ENCODE measurements at places on chromosomes 5 and 9.

DNA sequence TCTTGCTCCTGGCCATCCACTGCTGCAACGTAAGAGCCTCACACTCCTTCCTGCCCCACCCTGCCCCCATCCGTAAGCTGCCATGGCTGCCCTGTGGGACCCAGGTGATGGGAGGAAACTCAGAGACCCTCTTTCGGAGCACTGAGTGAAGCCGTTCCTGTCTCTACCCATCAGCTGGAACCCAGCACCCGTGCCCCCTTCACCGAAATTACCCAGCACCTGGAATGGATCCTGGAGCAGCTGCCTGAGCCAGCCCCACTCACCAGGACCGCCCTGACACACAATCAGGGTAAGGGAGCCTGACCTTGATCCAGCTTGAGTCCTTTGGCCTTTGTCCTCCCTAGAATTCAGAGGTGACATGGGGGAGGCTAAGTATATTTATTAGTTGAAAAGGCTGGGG is 3.2 kb downstream of the TESK1 start:
- DNase-seq, result no peak

- no peak for DNase-seq
These were observed 1.0 kb downstream of the CERT1 start for GRCh38 chr5:75510417-75510835.

- no peak for DNase-seq
These were observed 169.1 kb downstream of the DMRT2 start for GRCh38 chr9:1219284-1219683.

GRCh38 chr9:18675332-18675731 is 201.4 kb downstream of the ADAMTSL1 start:
- no peak for DNase-seq

- DNase-seq, result no peak
These were observed 14.9 kb upstream of the C5orf63 start for GRCh38 chr5:127088251-127088650.

DNA sequence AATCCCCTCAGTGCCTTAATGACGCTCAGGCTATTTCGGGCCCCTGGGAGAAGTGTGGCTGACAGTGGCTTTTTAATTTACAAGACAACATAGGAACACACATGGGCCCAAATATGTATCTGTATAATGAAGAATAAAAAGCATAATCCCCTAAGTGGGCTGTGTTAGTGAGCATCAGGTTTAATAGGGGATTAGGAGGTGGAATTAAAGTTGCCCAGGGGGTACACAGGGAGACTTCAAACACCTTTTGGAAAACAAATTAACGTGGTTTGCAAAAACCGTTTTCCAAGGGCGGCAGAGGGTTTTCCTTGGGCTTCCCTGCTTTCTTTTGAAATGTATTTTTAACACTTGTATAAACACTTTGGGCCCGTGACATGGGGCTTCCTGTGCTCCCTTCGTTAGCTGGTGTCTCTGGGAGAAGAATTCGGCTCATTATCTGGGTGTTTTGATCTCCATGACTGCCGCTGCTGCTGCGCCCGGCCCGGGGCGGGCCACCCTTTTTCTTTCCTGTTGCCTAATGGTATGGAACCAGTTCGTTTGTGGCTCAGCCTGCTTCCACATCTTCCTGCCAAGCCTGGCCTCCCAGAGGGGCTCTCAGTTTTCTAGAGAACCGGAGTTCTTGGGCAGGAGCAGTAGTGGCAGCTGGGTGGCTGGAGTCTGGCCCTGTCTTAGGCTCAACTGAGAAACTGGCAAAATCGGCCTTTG is 173.0 kb downstream of the MACROH2A1 start:
- DNase-seq, result no peak

DNA sequence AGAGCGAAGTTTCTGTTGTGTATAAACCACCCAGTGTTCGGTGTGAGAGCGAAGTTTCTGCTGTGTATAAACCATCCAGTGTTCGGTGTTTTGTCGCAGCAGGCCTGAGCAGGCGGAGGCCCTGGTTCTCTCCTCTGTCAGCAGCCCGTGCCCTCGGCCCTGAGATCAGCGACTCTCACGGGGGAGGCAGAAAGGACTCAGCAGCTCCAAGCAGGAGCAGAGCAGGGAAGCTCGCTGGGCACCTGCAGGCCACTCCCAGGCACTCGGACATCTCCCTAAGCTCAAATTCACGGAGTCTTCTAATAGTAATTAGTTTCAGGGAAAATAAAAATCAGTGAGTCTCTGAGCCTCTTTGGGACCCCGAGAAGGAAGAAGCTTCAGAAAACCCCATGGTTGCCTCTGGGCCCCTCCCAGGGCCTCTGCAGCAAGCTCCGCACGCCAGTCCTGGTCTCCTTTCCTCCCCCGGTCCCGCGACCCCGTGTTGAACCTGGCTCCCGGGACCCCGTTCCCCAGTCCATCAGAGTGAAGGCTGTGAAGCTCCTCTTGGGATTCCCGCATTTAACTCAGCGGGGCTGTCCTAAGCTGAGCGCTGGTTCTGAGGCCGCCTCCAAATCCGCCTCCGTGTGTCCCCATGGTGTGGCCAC is 81.9 kb upstream of the ADAMTS2 start:
- DNase-seq, result no peak

GRCh38 chr9:105392531-105392930 is 55.3 kb upstream of the FSD1L start:
- no peak for DNase-seq

DNA sequence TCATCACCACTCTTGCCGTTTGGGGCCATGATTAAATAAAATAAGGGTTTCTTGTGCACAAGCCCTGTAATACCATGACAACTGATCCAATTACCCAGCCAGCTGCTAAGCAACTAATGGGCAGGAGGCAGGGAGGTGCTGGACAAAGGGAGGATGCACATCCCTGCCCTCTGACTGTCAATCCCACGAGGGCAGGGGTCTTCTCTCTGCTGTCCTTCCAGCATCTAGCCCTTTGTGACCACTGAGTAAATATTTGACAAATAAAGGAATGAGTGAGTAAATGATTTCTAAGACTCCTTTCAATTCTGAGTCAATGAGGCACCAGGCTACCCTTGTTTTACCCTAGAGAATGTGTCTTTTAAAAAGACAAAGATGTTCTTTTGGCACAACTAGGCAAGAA is 247.1 kb downstream of the SYK start:
- no peak for DNase-seq

DNA sequence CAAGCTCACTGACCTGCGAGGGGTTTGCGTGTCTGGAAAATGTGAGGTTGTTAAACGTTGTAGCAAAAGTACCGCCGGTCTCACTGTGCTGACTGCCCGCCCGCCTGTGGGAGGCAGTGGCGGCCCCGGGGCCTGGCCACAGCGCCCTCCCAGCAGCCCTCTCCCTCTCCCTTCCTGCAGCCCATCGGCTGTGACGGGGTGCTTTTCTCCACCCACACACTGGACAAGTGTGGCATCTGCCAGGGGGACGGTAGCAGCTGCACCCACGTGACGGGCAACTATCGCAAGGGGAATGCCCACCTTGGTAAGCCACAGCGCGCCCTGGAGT is 6.2 kb downstream of the ADAMTSL2 start:
- no peak for DNase-seq

DNA sequence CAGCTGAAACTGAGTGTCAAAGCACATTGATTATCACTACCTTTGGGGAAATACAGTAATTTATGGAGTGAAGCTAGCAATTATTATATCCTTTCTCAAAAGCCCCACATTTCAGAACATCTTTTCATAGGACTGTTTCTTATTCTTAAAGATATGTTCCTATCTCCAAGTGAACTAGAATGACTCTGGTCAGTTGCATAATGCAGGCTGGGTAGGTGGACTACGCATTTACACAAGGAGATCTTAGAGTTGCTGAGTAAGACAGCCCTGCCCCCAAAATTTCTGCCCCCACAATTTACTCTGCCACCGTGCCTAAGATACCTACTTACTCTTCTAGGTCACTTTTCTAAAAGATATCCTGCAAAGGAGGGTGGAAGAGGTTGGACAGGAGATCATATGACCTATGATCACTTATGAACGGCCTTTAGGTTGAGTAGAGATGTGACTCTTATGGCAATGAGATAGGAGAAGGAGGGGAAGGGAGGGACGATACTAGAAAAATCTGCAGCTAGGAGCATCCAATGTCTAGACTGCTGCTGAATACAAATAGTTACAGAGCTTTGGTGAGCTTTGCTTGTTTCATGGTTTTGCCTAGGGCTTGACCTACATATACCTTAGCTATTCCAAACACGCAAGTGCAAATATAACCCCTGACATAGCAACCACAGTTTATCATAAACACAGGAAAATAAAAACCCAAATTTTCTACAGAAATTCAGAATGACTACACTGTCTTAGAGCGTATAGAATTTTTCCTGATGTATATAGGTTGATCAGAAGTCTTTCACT is 121.7 kb downstream of the GLIS3 start:
- DNase-seq, result no peak

- DNase-seq, result no peak
These were observed 1238.0 kb upstream of the NUDT12 start for GRCh38 chr5:104800440-104801048.

DNA sequence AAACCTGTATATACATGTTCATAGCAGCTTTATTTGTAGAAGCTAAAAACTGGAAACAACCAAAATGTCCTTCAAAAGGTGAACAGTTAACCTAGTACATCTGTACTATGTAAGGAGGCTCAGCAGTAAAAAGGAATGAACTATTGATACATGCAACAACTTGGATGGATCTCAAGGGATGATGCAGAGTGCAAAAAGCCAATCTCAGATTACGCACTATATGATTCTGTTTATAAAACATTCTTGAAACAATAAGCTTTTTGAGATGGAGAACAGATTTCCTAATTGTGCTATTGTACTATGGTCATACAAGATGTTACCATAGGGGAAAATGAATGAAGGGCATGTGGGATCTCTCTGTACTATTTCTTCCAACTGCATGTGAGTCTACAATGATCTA is 88.9 kb downstream of the PAM start:
- no peak for DNase-seq

GRCh38 chr9:14081745-14082144 is 232.2 kb downstream of the NFIB start:
- no peak for DNase-seq

DNA sequence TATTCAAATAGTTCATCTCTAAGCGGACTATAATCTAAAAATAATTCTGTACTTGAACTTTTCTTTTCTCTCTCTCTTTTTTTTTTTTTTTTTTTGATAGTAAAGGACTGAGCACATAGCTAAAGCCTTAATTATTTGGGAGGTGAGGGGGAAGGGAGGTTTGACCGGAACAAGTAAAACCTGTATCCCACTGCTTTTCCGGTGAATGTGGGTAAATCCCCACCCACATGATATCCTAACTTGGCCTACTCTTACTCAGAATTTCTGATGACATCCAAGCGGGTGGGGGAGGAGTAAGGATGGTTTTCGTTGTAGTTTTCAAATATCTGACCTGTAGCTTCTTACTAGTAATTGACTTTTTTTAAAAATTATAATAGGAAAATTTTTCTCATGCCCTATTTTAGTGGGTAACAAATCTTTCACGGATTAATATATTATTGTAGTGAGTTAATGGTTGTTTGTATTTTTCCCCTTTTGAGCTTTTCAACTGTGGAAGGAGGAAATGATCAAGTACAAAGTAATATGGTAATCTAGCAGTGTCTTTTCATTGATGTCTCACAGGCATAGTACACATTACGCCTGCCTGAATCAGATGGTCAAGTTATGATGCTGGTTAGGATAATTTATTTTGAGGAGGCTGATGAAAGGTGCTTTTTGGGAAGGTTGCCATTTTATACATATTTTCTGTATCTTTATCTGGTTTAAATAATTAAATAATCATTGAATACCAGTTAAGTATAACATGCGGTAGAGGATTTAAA is 2.2 kb upstream of the ELL2 start:
- no peak for DNase-seq

- DNase-seq, result no peak
These were observed 28.8 kb downstream of the JAKMIP2 start for GRCh38 chr5:147753765-147754164.

DNA sequence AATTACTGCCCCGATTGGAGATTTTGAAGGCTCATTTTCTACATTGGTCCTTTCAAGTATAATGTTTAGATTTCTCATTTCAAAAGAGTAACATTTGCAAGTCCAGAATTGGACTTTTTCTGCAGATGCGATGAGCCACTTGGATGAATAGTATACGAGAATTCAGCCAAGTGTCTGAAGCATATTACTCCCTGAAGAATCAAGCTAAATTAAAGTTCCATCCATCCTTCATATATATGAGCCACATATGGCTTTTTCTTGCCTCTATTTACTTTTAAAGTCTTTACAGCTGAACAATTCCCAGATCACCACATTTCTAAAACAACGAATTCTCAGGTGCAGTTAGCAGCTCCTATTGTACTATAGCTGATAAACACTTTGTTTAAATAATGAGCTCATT is 288.7 kb downstream of the CEMIP2 start:
- DNase-seq, result no peak

DNA sequence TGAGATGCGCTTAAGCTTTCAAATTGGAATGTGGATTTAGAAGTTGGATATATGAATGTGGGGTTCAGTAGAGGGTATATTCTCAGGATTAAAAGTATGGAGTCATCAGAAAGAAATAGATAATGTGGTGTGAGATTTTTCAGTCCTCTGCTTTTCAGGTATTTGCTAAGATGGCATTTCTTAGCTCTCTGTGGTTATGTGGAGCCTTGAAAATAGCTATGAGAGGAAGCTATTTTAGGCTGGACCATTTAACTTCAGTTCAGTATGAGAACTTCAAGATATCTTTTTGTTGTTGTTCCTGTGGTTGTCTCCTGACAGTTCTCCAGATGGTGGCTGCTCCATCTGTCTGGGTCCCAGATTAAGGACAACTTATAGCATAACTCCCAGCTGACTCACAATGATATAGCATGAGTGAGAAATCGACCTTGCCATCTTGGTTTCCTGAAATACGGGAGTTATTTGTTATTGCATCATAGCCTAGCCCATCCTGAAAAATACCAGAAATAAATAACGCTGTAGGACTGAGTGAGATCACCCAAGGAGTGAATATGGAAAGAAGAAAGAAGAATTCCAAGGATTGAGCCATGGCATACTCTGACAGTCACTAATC is 461.5 kb downstream of the ANXA1 start:
- DNase-seq, result no peak

- DNase-seq, result no peak
These were observed 363.0 kb upstream of the PDE4D start for GRCh38 chr5:60256546-60256945.

DNA sequence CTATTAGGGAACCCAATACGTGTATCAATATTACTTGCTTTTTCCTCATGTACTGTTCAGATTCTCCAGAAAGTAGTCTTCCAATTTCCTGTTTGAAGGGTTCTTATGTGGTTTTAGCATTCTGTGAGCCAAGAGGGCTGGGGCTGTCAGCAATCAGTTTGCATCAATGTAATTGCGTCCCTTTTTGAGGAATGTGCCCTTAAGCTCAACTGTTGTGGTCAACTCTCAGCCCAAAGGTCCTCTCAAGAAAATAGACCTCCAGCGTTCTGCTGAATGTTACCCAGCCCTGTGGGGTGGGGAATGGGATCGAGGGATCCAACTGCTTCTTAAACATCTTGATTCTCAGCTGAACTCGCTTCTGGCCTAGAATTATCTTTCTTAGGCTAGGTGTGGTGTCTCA is 43.8 kb upstream of the CDK20 start:
- DNase-seq, result no peak

GRCh38 chr5:33306758-33307157 is 134.0 kb upstream of the TARS1 start:
- no peak for DNase-seq
